ENCODE measurements at places on chromosomes 5 and 9.

DNA sequence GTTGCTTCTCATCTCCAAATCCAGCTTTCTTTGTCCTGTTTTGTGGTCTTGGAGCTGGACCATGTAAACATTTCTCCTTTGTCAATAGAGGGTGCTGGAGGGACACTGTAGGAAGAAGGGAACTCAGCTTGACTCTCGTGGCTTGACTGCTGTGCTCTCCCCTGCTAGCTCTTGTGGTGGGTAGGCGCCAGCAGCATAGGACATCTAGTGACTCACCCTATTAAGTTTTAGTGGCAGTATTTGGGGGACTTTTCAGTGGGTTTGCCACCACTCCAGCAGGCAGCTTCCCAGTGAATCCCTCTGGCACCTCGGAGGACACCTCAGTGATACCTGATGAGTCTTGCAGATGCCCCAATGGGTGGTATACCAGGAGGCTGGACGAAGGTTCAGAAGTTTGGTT, 97.8 kb downstream of the TSSK1B start:
- peak; percentile 27 for DNase-seq

- no peak for DNase-seq
Observed at GRCh38 chr9:16289639-16290038, 580.8 kb downstream of the BNC2 start.

DNA sequence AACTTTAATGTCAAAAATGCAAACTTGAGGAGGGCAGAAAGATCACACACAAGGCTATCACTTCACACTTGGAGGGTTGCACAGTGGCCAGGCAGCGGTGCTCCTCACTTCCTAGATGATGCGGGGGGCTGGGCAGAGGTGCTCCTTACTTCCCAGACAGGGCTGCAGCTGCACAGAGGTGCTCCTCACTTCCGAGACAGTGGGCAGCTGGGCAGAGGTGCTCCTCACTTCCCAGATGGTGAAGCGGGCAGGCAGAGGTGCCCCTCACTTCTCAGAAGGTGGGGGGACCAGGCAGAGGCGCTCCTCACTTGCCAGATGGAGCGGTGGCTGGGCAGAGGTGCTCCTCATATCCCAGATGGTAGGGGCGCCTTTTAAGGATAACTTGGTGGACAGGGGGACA, 423.2 kb upstream of the RORB start:
- no peak for DNase-seq

DNA sequence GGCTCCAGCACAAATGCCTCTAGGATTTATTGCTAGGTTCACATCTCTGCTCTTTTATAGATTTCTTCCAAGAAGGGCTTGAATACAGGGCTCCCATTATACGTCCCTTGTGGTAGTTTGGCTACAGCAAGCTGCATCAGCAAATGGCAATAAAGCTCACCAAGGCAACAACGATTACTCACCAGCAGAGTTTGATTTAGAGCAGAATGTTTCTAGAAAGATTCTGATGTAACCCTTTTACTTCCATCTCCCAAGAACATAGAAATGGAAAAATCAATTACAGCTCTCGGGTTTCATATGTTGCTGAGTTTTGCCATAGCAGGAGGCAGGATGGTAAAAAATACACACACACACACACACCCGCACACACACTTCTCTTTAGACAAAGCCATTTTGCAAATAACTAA, 124.2 kb upstream of the TNPO1 start:
- DNase-seq: no peak

DNA sequence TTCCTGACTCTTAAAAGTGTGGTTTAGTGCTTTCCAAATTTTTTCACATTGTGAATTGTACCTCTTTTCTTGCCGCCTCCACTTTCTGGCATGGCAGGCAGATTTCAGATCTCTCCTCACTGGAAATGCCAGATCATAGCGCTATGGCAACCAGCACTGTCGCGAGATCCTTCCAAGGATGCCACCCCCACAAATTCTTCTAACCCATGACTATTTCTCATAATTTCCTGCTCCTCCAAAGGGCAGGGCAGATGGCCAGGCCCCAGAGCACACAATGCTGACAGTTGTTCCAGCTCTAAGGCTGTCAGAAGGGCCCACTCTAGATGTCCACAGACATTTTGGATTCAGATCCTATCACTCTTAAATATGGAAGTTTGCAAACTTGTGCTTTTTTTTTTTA, 446.2 kb upstream of the RIOK2 start:
- no peak for DNase-seq

GRCh38 chr9:27519466-27520465, 4.3 kb upstream of the IFNK start:
- DNase-seq: no peak

DNA sequence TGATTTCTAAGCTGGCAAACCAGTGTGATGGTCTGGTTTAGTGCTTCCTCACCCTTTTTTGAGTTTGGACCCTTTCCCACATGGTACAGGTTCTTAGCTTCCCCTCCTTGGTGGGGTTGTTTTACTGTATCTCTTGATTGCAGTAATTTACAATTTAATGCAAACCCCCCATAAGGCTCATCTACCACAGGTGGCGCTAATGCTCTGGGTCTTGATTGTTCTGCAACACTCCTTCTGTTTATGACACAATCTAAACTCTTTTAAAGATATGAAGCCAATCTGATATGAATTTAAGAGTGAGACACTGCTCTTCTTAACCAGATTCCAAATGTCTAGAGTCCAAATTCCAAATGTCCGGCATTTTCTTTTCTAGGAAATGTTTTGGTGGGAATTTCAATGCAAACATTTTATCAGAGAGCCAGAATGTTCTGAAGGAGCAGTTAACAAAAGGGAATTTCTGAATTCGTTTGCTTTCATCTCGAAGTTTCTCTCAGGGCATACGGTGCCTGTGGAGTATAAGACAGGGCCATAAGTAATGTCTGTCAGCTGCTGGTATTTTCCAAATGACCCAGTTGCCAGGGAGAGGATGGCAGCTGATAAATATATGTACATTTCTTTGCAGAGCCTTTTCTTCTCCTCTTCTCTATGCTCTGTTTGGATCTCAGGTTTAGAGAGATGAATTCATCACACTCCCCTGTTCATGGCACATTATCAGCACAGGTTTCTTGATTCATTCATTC, 246.8 kb downstream of the ARHGAP26 start:
- peak; percentile 69 for DNase-seq

DNA sequence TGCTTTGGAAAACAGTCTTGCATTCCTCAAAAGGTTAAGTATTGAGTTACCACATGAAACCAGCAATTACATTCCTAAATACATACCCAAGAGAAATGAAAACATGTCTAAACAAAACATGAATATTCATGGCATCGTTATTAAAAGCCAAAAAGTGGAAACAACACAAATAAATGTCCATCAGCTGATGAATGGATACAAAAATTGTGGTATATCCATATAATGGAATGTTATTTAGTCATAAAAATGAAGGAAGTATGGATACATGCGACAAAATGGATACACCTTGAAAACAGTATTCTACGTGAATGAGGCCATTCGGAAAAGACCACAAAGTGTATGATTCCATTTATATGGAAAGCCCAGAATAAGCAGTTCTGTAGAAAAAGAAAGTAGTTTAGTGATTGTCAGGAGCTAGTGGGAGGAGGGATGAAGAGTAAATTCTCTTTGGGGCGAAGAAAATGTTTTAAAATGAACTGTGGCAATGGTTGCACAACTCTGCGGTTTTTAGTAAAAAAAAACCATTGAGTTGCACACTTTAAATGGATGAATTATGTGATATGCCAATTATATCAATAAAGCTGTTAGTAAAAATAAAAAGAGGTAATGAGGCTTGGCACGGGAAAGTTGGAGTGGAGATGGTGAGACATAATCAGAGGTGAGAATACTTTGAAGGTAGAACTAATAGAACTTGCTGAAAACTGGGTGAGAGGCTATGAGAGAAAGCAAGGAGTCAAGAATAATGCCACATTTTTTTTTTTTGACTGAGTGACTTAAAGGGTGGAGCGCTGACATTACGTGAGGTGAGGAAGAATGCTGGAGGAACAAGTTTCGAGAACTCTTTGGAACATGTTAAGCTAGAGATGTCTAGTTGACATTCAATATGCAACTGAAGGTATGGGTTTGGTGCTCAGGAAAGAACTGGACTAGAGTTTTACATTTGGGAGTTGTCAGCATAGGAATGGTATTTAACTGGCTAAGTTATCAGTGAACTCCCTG, 194.9 kb upstream of the ZNF608 start:
- no peak for DNase-seq

GRCh38 chr9:88784960-88785359, 206.3 kb upstream of the S1PR3 start:
- no peak for DNase-seq

GRCh38 chr9:107886826-107887225, 397.3 kb upstream of the KLF4 start:
- DNase-seq: no peak

DNA sequence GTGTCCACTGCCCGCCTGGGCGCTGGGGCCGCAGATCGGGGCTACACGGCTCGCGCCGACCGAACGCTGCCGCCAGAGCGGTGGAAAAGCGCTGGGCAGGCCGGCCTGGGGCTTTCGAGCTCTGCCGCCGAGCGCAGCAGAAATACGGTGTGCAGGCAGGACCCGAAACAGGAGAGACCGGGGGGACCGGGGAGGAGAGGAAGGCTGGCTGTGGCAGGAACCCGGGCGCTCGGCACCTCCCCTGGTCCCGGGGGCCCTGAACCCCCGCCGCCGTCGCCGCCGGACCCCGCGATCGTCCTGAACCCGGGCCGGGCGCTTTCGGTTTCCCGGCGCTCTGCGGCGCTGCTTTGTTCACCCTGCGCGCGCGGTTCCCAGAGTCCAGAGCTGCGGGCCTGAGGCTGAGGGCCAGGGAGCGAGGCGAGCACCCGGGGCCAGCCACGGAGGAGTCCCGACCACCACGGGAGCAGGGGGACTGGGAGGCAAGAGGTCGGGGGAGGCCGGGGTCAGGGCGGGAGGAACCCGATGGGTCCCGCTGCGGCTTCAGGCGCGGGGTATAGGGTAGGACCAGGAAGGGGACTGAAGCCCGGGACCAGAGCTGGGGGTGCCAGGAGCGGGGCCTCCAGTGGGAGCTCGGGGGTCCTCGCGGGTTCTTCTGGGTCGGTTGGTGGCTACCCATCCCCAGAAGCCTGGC, 12.0 kb downstream of the IRX2 start:
- DNase-seq: no peak

- peak; percentile 69 for DNase-seq
Observed at GRCh38 chr5:141605523-141606277, 13.1 kb downstream of the DIAPH1 start.

DNA sequence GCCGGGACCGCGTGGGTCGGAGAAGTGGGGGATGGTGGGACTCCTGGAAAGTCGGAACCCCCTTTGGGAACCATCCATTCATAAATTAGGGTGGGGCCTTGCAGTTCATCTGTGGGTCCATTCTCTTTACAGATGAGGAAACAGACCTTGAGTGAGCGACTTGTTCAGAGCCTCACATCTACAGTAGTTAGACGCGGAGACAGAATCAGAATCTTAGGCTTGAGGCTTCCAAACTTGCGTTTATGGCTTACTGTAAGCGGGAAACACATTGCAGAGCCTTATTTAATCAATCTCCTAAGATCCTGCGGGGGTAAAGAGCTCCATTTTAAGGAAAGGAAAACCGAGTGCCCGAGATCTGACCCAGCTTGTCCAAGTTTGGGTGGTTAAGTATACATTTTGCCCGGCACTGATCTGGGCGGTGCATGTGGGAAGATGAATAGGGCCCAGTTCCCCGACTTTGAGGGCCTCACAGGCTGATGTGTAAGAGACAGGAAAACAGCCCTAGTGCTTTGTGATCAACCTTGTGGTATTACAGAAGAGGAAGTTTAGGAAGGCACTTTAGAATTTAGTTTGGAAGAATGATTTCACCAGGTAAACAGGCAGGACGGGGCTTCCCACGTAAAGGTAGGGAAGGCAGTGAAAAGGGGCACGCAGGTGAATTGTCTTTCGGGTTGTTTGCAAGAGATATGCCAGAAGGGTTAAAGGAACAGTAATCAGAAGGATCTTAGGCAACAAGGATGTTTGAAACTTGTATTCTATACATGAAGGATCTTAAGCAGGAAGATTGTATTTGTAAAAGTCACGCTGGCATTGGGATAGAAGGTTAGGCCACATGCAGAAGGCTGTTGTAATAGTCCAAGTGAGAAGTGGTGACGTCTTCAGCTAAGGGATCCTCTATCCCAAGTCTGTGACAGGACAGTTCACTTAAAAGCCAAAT, 744 bp downstream of the TARS1 start:
- DNase-seq: peak; percentile 57

DNA sequence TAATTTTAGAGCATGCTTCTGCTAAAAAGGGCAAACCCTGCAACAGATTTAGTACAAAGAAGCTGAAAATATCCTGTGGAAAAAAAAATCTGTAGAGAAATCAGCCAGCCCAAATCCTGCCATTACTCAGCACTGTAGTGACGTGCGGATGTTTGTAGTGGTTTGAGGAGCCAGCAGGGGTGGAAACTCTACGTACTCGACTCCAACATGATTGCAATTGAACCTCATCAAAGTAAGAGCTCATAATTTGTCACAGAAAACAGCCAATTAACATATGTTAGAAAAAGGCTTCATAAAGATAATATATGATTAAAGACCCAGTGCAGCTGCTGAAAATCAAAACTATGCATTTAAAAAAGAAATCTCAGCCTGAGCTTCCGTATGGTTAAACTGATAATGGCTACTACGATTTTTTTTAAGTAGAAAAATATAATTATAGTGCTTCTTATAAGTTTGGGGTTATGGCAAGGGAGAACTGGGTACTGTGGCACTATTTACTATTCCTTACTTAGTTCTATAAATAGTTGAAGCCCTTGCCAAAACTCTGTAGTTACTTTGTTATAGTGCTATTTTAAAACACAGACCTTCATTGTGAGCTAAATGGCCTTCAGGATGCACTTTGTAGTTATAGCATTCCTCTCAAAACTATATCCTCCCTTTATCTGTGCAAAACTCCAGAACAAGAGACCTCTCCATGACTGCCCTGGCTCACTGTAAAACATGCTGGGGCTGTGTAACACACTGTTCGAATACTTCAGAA, 49.4 kb downstream of the MEF2C start:
- DNase-seq: peak; percentile 57
